ENCODE measurements at places on chromosomes 11 and 22.
A peak's percentile ranks its signal among the peaks of the same experiment; 100 is the strongest.

- DNase-seq: peak; percentile 57
These were observed 652.6 kb downstream of the METTL15 start for GRCh38 chr11:28760676-28761390.

DNA sequence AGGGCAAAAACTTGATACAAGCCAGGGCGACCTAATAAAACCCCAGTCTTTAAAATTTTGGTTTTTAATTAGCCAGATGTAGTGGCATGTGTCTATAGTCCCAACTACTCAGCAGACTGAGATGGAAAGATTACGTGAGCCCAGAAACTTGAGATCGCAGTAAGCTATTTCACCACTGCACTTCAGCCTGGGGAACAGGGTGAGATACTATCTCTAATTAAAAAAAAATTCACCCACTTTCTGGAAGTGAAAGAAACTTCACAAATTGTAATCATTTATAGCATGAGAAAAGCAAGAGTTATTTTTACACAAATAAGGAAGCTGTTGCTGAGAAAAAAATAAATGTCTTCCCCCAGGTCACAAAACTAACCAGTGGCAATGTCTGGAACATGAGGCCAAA is 882 bp upstream of the GLYATL2 start:
- DNase-seq: no peak

DNA sequence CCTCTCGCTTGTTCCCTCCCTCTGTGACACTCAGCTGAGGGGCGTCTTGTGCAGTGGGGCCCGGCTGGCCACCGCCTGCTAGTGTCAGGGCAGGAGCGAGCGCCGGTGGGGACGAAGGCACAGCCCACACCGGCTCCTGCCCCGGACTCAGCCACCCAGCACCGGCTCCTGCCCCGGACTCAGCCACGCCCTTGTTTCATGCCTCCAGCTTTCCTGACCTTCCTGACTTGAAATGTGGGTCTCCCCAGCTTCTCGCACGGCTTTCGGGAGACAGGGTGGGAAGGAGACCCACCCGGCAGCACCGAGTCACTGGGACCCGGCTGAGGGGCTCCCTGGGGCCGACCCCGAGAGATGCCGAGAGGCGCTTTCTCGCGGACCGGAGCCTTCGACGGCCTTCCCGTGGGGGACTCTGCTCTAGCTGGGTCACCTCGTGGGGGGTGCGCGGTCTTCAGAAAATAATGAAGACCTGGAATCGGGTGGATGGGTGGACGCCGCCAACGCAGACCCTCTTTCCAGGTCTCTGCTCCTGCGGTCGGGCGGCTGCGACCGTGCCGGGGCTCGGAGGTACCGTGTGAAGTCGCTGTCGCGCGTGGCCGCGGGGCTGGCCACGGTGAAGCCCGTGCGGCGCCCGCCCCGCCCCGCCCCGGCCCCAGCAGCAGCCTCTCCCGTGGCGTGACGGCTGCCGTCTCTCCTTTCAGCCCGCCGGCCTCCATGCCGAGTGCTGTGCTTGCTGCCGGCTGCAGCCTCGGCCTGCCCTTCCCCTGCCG is 10.2 kb downstream of the GLB1L2 start:
- DNase-seq: no peak

DNA sequence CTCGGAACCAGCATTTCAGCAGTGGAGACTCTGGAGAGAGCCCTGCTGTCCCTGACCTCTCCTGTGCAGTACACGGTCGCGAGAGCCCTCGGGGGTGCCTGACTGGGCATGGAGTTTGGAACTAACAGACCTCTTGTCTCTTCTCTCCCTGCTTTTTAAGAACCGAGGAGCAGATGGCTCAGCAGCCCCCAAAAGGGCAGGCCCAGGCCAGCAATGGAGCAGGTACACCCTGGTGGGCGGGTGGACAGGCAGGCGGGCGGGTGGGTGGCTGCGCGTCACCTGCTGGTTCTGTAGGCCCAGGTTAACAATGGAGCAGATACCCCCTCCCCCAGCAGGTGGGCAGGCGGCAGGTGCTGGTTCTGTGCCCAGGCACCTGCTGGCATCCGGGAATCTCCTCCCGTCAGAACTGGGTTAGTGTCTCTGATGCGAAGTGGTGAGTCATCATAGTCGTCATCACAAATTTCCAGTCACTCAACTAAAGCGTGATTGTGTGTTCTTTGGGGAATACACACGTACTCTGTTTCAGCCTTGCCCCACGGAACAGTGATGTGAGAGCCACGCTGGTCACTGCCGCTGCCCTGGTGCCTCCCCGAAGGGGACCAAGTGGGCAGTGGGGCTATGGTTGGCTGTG is 41.1 kb downstream of the GRAMD4 start:
- peak; percentile 35 for DNase-seq

GRCh38 chr22:43464809-43465208 is 53.0 kb downstream of the MPPED1 start:
- no peak for DNase-seq

- no peak for DNase-seq
These were observed 1.5 kb downstream of the BEST1 start for GRCh38 chr11:61951484-61952135.

DNA sequence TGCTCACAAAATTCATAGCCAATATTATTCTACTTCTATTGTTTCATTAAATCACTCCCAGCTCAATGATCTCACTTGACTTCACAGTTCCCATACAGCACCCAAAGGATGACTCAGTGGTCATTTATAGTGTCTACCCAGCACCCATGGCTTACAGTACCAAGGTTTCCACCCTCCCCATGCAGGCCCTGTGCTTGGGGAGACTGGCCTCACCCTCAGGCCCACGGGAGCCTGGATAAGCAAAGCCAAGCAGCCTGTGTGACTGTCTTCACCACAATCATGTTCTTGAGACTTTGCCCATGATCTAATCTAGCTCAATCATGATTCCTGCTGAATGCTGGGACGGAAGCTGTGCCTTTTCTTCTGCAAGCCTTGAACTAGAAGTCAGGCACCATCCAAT is 97.6 kb downstream of the SLC36A4 start:
- peak; percentile 3 for DNase-seq

- DNase-seq: no peak
These were observed 354.6 kb upstream of the DDI1 start for GRCh38 chr11:103681855-103682254.

DNA sequence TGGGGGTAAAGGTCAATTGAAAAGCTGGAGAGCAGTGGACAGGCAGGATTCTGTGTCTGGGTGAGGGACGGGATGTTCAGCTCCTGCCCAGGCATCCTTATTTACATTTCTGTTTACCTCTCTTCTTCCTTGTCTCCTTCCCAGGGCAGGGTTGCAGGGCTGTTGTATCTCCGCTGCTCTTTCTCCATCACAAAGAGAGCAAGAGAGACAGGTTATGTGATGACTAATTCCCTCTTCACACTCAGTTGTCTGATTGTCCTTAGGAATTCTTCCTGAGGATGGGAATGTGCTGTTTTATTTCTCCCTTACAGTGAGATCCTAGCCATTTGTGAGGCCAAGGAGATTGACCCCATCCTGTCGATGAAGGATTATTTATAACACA is 104.9 kb downstream of the VPREB1 start:
- DNase-seq: no peak

DNA sequence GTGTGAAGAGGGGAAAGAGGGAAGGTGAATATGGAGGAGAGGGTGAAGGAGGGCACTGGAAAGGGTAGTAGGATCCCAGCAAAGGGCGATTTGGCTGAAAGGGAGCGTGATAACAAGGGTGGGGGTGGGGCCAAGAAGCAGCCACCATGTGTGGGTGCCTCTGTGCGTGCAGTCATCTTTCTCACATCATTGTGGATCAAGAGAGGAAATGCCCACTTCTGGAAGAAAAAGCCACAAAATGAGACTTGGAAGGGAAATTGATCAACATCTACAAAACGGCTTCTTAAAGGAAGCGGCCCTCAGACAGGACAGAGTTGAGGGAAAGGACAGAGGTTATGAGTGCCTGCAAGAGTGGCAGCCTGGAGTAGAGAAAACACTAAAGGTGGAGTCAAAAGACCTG is 1.2 kb upstream of the CXCR5 start:
- DNase-seq: no peak

DNA sequence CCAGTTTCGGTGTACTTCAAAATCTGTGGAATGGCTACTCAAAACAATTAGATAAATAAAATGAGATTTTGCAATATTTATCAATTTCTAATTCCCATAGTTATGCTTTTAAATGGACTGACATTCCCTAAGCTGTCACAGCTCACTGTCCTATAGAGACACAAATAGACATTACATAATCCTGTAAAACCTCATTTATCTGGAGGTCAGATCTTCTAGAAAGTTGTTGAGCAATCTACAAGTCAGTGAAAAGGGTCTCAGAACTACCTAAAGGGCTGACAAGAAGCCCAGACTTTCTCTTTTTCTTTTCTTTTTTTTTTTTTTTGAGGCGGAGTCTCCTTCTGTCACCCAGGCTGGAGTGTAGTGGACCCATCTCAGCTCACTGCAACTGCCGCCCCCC is 12.0 kb downstream of the ALG8 start:
- no peak for DNase-seq

DNA sequence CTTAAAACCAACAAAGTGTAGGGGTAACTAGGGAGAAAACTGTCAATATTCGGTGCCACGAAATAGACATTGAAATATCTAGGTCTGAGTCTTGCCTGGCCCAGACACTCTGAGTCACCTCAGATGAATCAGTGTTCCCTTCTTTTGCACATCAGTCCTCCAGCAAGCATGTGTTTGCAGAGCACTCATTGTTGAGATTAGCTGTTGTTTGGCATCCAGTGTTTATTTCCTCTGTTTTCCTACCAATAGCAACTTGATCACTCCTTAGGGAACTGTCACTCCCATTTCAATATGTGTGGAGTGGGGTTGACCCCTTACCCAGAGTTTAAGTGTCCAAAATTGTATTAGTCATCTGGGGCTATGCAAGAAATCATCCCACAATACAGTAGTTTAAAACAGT is 4.7 kb upstream of the ASCC2 start:
- peak; percentile 84 for DNase-seq

- peak; percentile 98 for DNase-seq
These were observed 31.1 kb downstream of the DKK3 start for GRCh38 chr11:11977206-11977938.

GRCh38 chr11:14026961-14027360 is 64.4 kb downstream of the SPON1 start:
- DNase-seq: no peak

- no peak for DNase-seq
These were observed 307.8 kb downstream of the MN1 start for GRCh38 chr22:27493796-27494195.

DNA sequence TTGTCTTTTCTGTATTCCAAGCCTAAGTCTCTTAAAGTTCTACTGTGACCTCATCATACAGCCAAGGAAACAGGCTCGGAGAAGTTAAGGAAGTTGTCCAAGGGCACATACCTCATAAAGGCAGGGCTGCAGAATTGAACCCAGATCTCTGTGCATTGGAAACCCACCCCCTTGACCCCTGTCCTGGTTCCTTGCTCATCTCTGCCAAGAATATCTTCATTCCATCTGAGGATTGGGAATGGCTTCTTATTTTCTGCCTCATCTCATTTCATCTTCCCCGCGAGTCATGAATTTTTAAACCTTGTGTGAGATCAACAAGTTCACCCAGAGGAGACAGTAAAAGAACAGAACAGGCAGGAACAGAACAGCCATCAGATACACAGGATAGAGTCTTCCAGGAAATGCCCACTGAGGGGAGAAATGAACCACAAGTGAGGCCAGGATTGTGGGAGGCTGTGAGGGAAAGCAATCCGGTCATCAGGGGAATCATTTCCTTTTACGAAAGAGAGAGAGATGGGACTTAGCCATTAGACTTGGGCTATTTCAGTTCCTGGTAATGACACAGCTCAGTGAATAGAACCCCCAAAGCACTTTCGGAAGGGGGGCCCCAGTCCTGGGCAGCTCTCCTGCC is 34.4 kb upstream of the LRRC10B start:
- DNase-seq: no peak

DNA sequence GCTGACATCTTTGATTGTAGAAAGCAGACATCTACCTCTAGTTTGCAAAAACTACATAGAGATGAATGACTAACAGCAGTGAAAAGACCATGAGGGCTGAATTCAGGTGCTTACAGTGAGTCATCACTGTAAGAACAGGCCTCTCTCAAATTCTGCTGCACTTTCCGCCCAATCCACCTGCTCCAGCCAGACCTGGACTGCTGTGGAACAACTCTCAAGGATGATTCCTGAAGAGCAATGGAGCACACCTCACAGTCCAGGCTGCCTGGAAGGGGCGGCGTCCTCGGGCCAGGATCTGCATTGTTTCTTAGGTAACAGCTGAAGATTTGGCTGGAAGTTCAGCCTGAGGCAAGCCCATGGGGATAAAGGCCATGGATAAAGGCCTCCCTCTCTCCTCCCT is 15.1 kb downstream of the APOL2 start:
- no peak for DNase-seq

DNA sequence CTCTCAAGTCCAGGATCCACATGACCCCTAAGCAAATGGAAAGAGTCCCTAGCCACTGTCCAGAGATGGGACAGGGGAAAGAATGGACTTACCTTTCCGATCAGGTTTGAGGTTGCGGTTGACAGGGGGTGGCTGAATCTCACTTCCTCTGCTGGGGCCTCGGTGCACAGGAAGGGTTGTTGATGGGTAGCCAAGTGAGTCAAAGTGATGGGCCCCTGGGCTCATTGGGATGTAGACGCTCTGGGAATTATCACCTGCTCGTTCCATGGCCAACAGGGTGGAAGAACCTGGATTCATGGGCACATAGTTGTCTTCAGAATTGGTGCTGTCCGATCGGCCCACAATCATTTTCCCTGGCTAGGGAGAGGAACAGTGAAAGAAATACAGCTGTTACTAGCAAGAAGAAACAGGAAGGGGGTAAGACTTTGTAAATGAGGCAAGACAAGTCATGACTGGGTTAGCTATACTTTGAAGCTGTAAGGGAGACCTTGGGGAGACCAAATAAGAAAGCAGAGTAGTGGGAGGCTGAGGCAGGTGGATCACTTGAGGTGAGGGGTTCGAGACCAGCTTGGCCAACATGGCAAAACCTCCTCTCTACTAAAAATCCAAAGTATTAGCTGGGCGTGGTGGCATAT is 34.7 kb downstream of the USP35 start:
- no peak for DNase-seq

DNA sequence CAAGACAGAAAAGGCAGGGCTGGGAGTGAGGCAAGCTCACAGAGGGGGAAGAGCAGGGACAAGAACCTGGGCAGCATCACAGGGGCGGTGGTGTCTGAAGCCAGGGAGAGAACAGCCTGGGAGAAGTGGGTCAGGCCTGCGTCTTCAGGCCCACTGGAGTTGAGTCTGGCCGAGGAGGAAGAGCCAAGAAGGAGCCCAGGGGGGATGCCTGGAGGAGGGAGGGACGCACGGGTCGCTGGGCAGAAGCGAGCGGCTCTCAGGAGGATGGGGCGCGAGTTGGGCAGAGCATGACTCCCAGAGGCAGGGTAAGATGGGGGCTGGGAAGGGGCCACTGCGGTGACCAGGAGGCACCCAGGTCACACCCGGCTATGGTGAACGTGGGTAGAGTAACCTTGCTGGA is 18.5 kb downstream of the LRFN4 start:
- DNase-seq: no peak

GRCh38 chr11:88353386-88353785 is 15.8 kb upstream of the CTSC start:
- no peak for DNase-seq

DNA sequence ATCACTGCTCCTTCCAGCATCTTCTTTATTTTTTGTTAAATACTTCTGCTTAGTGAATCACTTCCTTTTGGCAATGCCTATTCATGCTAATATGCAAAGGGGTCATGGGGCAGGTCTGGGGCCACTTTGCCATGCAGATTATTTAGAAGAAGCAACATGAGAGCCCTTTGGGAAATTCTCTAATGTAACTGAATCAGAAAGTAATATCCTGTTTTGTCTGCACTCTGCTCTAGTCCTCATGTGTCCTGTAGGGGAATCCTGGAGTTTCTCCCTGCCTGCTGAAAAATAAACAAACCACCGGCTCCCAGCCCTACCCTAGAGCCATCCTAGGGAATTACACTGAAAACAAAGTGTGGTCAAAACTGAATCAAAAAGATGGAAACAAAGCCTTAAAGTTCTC is 176.5 kb upstream of the POU2AF2 start:
- DNase-seq: peak; percentile 15
